ENCODE measurements at places on chromosomes 2 and 18. TPM values are rescaled to one million over a fixed set of nuclear protein-coding genes. Genes with fewer than 3 reads are reported as not detected.

ZNF24 gene
- total RNA-seq = 115 TPM

- DNase-seq = peak; percentile 100
These were observed at the start of gene PPM1B for GRCh38 chr2:44168681-44169154. PPM1B (plus strand) TSS chr2:44168875; CDS start chr2:44201200, 32,325 bp downstream.

DNA sequence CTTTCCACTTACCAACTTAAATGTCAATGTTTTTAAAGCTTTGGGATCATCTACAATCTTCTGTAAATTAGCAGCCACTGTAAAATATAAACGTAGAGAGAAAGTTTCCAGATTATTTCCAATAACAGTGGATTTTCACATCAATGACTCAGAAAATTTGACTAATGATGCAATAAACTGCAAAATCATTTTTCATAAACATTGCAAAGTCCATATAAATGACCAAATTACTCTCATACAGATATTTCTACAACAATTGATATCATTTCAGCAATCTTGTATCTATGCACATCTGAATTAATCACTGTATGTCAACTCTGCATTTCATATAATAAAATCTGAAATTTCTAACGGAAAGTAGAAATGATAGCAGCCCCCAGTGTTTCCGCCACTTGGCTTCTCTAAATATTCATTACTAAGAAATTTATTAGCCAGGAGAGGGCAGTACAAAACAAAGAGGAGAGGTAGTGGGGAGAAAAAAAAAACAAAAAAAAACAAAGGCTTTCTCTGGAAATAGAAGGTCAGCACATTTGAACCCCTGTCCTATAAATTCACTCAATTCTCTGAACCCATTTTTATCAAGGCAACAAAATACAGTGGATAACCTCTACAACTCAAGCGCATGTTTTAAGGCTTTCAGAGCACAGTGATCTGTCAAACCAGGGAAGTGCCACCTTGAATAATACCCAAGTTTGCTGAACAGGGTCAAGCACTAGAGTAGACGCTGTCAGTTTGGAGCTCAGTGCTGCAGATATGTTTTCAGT lies 282.6 kb downstream of the STK39 start:
- no peak for DNase-seq

GRCh38 chr2:127400533-127400896 lies 12.7 kb upstream of the MAP3K2 start:
- no peak for DNase-seq

DNA sequence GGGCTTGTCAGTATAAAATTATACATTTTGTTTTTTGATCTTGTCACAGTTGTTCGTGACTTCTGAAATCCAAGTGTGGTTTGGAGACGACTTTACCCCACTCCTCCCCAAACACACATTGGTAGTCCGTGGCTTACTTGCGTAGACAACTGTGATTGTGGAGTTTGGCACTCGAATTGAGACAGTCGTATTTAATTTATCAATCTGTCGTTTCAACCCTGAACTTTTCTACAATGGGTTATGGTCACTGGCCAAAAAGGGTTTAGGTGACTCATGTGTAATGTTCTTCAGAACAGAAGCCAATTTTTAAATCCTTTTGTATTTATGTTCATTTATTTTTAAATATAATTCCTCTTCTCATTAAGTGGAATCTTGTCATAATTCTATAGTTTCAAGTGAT lies 129.9 kb downstream of the SPTBN1 start:
- DNase-seq = no peak

GRCh38 chr2:195647302-195647701 lies 9.7 kb upstream of the SLC39A10 start:
- DNase-seq = no peak

DNA sequence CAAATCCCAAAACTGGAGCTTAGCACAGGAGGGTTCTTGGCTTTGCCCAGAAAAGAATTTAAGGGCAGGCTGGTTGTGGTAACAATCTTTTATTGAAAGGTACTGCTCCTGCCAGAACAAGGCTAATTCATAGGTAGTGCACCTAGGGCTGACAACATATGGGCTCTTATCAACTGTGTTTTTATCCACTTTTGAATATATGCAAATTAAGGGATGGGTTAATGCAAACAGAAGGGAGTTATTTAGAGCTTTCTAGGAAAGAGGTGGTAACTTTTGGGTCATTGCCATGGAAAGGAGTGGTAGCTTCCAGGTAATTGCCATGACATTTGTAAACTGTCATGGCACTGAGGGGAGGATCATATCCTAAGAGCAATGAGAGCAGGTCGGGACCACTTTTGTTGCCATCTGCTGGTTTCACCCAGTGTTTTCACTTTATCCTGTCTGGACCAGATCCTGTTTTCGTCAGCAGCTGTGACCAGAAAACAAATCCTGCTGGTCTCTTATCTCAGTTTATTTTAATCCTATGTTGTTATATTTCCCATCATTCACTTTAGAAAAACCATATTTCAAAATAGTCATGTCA lies 981 bp downstream of the C2orf66 start:
- no peak for DNase-seq

DNA sequence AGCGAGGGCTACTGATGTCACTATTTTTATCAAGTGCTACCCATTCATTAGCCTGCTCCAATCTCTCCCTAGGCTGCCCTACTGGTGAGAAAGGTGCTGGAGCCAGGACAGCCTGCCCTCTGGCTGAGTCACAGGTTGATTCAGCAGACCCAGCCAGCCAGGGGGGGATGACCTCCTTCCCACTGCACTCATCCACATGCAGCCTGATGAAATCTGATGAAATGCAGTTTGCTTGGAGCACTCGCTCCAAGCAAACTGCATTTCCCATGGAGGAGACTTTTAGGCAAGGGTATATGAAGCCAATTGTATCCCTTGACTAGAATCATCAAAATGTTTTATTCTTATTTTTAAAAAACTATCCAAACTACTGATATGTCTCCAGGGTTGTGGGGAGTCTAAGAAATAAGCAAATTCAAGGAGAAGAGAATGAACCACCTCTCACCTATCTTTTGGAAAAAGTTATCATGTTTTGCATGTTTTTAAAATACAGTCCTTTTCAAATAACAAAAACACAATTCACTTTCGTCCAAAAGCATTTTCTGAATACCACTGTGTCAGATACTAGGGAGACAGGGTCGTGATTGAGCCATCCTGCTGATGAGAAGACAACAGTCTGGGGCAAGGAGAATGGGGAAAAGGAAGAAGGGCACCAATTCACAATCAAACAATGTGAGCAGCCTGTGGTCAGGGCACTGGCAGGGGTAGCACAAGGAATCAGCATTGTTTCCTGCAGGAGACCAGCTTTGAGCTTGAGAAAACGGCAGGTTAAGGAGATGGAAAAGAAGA lies 128.3 kb downstream of the AFF3 start:
- DNase-seq = no peak

- no peak for DNase-seq
These were observed 73.3 kb downstream of the LOXHD1 start for GRCh38 chr18:46583711-46584110.

DNA sequence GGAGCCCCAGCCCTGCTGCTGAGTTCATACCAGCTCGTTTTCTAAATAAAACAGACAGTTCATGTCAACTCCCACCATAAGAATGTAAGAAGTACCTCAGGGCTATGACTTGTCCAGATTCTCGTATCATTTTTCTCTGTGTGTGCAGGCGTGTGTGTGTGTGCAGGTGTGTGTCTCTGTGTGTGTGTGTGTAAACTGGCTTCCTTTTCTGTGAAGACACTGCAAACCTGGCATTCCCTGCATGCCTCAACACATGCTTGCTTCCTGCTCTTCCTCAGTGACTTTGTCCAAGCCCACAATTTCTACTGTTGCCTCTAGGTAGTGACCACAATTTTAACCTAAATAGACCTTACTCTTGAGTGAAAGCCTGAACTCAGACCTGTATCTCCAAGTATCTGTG lies 879.0 kb downstream of the SLC4A3 start:
- no peak for DNase-seq

- DNase-seq = no peak
These were observed 215.5 kb upstream of the CWC22 start for GRCh38 chr2:180222644-180223043.

DNA sequence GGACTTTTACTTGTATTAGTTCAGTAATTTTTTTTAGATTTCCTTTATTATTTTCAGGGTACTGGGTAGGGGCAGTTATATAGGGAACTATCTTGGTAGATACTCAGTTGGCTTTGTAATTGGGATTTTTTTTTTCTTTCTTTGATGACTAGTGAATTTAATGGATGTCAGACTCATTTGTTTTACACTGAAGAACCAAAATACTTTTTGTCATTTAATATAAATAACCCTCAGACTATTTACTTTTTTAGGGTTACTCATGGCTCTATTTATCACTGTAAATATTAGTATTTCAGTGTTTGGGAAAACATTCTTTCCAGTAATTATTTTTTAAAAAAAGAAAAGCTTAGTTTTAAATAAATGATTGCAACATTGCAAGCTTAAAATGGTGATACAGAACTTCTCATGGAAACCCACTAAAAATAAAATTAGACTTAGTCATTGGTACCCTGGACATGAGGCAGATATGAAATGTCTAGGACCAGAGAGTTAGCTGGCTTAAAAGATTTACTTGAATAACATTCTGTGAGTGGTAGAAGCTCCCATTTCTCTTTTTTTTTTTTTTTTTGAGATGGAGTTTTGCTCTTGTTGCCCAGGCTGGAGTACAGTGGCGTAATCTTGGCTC lies 74.4 kb upstream of the CYP20A1 start:
- DNase-seq = no peak

GRCh38 chr2:122851972-122852531 lies 1096.6 kb downstream of the TSN start:
- DNase-seq = no peak

- DNase-seq = no peak
These were observed 17.2 kb upstream of the CABYR start for GRCh38 chr18:24121625-24122024.

DNA sequence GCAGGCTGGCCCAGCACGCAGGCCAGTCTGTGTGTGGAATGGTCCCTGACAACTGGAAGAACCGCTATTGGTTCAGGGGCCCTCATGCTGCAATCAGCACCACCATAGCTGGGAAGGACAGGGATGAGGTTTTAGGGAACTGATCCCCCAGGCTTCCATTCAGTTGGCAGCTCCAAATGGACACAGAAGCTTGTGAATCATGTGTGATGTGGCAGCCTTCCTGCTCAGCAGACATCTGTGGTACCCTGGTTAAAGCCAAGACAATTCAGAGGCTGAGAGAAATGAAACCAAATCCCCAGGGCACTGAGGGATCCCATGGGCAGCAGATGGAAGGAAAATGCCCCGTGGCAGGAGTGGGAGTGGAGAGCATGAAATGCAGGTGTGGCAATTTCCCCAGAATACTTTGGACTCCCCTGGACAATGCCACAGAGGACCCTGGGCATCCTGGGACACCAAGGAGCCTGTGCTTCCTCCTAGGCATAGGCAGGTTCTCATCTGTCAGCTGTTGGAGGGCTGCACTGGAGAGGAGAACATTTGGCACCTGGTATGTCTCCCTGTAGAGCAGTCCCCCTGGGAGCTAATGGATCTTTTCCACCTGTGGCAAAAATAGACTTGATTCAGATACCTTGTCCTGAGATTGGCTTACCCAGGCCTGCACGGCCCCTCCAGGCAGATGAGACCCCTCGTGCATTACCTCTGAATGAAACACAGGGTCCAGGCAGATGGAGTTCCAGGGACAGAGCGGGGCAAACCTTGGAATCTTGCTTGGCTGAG lies 162.2 kb upstream of the BCL2L11 start:
- DNase-seq = no peak

GRCh38 chr18:35049111-35050027 lies 8.2 kb downstream of the MAPRE2 start:
- DNase-seq = no peak

- no peak for DNase-seq
These were observed 29.0 kb downstream of the PSME4 start for GRCh38 chr2:53941749-53942148.
